ENCODE measurements at places on chromosomes 3 and 15.
A peak's percentile ranks its signal among the peaks of the same experiment; 100 is the strongest.

DNA sequence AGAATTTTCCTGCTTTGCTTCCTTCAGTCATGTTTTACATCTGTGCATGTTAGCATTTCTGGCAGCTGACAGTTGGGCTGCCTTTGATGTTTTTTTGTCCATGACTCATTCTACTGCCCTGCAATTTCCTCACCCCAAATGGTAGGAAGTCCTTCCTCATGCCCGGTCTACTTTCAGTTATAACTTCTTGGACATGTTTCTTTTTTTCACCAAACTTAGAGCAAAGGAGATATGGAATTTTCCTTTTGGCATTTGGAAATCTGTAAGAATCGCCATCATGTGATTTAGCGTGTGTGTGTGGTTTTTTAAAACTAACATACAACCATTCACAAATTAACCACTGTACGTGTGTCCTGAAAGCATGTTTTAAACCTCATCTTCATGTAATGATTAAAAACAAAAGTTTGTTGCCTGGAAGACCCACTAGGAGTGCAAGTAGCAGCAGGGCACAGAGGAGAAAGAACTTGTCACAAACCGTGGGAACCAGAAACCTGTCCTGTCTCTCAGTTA, 430.7 kb upstream of the CFAP20DC start:
- DNase-seq: no peak

DNA sequence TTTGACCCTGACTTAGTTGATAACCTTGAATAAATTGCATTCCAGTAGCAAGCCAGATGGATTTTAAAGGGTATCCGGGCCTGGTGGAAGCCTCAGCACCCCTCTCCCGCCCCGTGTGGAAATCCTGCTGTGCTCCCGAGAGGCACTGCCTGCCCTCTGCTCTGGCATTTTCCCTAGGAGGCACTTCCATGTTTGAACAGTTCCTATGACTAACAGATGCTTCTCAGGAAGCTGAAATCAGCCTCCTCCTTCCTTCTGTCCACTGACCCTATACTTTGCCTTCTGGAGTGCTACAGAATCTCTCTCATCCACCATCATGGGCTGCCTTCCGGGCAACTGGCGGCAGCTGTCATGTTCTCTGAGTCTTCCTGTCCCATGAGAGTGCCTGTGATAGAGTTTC, 90.8 kb downstream of the GABRG3 start:
- no peak for DNase-seq

- peak; percentile 37 for DNase-seq
These were observed 1.1 kb upstream of the CDV3 start for GRCh38 chr3:133572158-133573053.

DNA sequence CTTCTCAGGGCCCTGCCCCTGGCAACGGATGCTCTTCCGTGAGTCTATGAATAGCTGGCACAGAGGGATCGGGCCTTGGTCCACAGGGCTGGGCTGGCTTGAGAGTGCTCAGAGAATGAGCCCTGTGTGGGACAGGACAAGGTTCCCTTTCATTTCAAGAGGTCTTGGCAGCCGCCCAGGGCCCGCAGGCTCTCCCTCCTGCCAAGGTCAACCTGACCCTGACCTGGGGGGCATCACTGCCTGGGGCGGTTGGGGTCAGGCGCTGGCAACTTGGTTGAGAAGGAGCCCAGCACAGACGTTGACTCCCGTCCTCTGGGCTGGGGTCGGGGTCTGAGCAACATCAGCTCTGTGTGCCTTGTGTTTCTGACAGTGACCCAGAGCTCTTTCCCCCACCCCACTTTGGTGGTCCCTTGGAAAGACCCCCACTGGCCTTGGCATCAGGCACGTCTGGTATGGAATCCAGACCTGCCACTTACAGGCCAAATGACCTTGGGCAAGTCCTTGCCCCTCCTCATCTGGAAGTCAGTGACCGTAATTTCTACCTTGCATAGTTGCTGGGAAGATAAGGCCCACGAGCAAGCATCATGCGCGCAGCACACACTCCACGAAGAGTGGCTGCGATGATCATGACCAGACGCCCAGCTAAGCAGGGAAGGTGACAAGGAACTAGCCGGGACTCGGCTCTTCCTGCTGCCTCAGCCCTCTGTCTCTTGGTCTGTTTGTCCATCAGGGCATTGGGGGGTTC, 36.4 kb downstream of the EPHB3 start:
- no peak for DNase-seq

DNA sequence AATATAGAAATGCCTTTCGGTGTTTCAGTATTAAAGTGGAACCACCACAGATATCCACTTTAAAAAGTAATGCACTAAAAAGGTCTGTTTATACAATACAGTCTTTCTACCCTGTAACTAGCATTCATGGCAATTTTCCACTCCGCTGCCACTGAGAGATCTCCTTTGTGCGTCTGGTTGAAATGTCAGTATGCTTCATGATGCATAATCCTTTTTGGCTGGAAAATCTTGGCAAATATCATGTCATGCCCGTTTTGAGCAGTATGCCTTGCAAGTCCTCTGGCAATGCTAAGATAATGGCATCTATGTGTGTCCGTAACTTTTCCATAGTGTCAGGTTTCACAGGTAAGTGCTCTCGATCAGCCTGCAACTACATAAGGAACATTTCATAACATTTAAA, 30.8 kb upstream of the ARF4 start:
- no peak for DNase-seq

DNA sequence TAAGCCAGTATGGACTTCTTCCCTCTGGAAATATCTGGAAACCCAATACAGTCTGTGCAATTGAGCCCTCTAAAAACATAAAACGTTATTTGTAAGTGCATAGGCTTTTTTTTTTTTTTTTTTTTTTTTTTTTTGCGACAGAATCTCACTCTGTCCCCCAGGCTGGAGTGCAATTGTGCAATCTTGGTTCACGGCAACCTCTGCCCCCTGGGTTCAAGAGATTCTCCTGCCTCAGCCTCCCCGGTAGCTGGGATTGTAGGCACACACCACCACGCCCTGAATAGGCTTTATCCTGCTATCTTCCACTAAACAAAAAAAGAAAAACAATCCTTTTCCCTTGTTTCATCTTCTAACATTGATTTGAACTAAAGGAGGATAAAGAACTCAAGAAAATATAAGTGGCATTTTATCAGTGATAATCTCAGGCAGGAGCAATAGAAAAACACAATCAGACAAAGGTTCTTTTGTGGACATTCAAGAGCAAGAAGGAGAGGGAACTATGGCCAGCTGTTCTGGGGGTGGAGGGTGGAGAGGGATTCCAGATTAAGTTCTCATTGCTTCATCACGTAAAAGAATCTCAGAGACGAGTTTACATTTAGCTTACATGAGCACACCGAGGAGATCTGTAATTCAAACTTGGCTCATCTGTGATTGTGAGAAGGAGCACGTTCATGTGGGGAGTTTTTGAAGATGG, 68.6 kb downstream of the ITGB5 start:
- DNase-seq: no peak

DNA sequence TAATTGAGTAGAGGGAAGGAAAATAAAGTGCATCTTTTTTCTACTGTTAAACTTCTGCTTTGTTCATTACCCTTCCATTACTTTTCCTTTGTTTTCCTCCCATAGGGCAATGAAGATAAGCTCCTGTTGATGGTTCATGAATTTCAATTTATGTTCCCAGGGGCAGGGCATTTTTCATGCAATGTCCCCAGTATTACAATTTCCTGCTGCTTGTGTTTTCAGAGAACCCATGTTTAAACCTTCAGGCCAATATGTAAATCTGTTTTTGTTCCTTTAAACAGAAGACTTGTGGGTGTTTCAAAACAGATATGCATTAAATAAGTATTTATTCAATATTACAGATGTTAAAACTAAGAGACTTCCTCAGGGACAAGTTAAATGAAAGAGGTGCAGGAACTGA, 834.5 kb downstream of the ZPLD1 start:
- no peak for DNase-seq

- DNase-seq: no peak
These were observed 205.5 kb upstream of the TGFBR2 start for GRCh38 chr3:30400926-30401325.

DNA sequence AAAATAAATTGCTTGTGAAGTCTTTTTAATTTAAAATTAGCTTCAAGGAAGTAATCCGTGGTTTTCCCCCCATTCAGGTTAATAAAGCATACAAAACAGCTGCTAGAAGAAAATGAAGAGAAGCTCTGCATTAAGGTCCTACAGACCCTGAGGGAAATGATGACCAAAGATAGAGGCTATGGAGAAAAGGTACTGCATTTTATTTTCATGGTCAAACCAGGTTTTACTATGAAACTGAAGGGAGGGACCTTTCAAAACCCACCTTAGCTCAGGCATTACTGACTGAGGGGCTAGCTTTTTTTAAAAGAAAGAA, 218.5 kb downstream of the ITPR1 start:
- DNase-seq: no peak

DNA sequence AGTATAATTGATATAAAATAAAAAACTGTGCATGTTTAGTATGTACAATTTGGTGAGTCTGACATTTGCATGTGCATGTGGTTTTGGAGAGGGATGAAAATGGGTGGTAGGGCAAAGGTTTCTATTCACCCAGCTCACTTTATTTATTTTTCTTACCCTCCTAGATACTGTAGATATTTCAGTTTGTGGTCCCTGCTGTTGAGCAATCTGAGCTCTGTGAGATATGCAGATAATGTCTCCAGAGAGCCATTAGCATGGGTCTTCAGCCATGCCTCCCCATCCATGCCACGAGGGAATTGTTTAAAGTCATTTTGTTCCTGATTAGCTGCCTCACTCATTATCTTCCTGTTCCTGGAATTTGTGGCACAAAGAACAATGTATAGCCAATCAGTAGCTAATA, 44.4 kb upstream of the B3GALNT1 start:
- no peak for DNase-seq

DNA sequence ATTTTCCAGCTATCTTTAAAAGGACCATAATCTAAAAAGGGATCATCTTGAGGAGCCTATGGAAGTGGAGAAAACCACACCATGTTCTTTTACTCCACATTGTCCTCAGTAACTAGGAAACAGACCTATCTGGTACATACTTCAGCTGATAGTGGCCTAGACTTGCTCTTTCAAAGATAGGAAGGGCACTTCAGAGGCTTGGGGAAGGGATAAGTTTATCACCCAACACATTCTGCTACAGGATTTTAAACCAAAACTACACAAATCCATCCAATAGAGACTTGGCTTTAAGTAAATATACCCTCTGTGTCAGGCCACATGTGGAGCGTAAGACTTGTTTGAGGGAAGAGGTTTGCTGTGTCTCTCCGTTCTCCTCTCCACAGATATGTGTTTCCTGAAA, 35.4 kb downstream of the CP start:
- no peak for DNase-seq

DNA sequence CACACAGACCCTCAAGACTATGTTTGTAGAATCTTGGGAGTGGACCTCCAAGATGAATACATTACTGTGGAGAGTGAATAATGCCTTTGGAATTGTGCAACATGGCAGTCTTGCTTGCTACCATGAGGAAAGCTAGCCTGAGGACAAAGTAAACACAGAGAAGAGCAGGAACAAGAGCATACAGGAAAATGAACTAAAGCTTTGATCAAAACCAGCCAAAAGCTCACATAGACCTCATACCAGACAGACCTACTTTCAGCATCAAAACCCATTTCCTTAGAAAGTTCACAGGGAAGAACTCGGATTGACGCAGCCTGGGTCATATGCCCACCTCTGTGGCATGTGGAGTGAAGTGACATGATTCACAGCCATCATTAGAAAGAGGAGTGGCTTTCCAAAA, 3.3 kb upstream of the RAB8B start:
- no peak for DNase-seq

DNA sequence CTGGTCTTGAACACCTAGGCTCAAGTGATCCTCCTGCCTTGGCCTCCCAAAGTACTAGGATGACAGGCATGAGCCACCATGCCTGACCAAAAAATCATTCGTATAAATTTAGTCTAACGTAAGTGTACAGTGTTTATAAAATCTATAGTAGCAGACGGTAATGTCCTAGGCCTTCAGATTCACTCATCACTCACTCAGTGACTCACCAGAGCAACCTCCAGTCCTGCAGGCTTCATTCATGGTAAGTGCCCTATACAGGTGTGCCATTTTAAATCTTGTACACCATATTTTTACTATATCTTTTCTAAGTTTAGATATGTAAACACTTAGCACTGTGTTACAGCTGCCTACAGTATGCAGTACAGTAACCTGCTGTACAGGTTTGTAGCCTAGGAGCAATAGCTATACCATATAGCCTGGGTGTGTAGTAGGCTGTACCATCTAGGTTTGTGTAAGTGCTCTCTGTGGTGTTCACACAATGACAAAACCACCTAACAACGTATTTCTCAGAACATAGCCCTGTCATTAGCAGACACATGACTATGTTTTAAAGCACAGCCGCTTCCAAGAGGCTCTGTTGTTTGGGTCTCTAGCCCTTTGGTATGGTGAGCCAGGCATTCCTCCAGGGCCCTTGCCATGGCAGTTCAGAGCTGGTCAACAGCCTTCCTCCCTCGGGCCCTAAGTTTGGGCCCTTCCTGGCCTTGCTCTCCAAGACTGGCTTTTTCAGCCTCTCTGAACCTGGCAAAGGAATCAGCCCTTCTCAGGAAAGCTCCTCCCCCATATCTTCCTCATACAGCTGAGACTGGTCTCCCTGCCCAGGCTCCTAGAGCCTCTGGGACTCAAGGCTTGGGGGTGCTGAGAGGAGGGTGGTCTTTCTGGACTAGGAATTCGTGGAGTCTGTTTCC, 1.9 kb upstream of the CCDC9B start:
- no peak for DNase-seq

DNA sequence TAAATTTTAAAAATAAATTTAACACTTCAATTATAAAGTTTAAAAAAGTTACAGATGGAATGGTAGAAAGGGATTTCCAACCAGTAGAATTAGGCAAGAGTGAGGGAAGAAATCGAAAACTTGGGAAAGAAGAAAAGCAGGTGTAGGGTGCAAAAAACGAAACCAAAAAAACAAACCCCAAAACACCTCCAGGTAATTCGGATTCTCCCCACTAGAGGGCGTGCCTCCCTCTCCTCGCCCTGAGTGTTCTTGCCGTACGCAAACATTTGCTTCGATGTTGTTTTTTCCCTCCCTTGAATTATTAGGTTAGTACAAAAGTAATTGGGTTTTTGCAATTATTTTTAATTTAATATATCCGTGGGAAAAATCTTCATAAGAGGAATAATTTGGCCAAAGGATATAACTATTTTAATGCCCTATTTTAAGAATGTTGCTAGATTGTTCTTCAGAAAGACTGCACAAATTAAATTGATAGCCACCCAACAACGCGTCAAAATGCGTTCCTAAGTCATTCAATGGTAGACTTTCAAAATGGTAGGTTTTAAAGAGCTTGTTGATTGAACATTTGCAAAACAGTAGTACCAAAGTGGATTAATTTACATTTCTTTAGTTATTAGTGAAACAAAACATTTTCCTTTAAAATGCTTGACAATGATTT, 63.7 kb downstream of the SLC30A4 start:
- DNase-seq: peak; percentile 78

GRCh38 chr3:179174898-179175297, 26.7 kb downstream of the PIK3CA start:
- DNase-seq: no peak

All from activated naive CD8-positive, alpha-beta T cell treated with anti-CD3 and anti-CD28 coated beads, Interleukin-2, amount 10 ng/mL, durations not matched to agents 7 days and 5 days (primary cell).